ENCODE measurements at places on chromosomes 13 and 19. TPM values are rescaled to one million over a fixed set of nuclear protein-coding genes. Genes with fewer than 3 reads are reported as not detected.

TMEM190 gene
- not detected for total RNA-seq

IGFL4 gene
- not detected for total RNA-seq

CEACAM3 gene
- total RNA-seq: 0.70 TPM

DNA sequence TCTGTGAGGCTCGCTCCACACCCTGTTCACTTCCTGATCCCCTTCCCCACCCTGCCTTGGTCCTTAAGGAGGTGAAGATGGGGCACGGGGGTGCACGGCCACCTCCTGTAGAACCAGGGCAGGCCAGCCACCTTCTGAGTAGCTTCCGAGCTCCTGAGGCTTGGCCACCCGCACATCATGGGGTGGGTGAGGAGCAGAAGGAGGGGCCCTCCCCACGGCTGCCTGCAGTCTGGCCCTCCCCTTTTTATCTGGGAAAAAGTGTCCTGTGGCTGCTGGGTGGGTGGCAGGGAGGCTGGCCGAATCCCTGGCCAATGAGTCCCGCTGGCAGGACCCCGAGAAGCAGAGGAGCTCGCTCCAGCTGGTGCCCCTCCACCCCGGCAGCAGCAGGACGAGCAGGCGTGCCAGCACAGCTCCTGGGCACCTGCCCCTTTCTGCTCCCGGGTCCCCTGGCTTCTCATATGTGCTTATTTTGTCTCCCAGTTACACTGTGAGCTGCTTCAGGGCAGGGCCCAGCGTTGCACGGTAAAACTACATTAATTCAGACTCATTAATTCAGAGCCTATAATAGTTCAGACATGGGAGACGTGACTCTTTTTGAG, 135.0 kb downstream of the KDM4B start:
- peaks cover 16% of the 10 kb centered on the region for H3K36me3 ChIP-seq
- H3K27me3 ChIP-seq: no peaks in the 10 kb centered on the region
- peaks cover 30% of the 10 kb centered on the region for H3K4me1 ChIP-seq
- no peak overlapping the region for H3K4me3 ChIP-seq

DNA sequence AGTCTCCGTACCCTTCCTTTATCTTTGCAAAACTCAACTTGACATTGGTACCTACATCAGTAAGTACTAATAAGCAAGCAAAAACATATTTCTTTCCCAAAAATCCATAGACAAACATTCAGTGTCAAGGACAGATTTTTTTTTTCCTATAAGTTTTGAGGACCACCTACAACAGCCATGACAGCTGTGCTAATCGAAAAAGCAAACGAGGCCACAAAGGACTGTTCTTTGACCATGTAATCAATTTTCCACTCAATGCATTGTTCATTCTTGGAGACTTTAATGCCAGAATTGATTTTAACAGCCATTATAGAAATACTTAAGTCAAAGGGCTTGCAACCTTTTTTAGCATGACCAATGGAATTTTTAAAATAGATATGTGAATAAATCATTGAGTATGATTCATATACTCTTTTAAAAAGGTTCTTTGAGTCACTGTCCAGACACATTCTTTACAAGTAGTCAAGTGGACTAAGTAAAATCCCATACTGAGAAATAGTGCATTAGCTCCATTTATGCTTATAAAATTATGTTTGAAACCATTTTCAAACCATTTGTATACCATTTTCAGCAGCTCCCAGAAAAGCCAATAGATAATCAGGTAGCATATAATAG, 323.9 kb downstream of the MZT1 start:
- no peak overlapping the region for H3K27ac ChIP-seq
- H3K4me3 ChIP-seq: no peak overlapping the region
- no peaks in the 10 kb centered on the region for H3K27me3 ChIP-seq
- DNase-seq: no peak
- no peaks in the 10 kb centered on the region for H3K4me1 ChIP-seq
- H3K36me3 ChIP-seq: no peaks in the 10 kb centered on the region

NLRP12 gene
- total RNA-seq: 1.8 TPM

DNA sequence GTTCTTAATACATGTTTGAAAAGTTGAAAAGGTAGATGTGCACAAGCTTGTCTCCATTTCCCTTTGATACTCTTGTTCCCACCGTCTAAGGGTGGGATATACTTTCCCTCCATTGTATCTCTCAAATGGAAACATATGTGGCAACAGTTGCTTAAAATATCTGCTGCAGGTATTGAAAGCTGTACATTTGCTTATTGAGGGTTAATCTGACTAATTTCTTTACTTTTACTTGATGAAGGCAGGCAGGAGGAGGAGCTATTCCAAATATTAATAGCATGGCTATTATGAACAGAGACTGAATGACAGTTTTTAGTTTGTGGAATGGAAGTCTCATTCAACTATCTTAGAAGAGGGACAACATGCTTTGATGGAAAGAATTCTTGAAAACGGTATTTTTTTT, 103.8 kb downstream of the SLC10A2 start:
- no peak overlapping the region for H3K4me3 ChIP-seq
- H3K27ac ChIP-seq: no peak overlapping the region
- H3K36me3 ChIP-seq: no peaks in the 10 kb centered on the region
- DNase-seq: no peak
- H3K4me1 ChIP-seq: no peaks in the 10 kb centered on the region

ZNF653 gene
- total RNA-seq: 3.0 TPM

DNA sequence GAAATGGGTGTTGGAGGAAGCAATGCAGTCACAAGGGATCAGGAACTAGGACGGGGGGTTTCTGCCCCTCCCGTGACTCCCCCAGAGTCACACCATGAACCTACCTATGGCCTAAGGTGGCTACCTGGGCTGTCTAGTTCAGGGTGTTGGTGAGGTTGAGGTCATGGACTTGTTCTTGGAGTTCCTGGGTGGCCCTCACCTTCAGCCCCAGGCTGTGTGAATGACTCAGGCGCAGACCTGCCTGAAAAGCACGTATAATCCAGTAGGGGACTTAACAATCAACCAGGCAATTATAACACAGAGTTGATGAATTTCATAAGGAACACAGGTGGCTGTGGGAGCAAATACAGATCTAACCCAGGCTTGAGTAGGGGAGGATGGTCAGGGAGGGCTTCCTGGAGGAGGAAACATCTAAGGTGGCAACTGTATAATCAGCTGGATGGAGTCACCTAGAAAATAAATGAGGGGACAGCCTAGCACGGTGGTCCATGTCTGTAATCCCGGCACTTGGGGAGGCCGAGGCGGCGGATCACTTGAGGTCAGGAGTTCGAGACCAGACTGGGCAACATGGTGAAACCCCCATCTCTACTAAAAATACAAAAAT, 25.6 kb upstream of the ADGRE1 start:
- no peaks in the 10 kb centered on the region for H3K27me3 ChIP-seq

DNA sequence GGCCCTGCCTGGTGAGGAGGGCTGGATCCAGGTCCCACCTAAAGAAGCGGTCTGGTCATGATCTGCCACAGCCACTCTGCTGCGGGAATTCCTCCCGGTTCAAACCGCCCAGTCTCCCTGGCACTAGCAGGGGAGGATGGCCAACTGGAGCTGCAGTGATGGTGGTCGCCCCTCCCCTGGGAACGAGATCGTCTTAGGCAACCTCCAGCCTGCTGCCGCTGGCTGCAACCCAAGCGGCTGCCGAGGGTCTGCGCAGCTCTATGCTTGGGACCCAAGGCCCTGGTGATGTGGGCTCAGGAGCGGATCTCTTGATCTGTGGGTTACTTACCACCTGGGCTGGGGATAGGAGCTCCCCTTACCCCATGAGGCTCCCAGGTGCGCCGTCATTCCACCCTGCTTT, 69.1 kb downstream of the TNFSF11 start:
- no peaks in the 10 kb centered on the region for H3K4me1 ChIP-seq
- H3K27me3 ChIP-seq: no peaks in the 10 kb centered on the region
- no peak overlapping the region for H3K4me3 ChIP-seq
- no peak overlapping the region for H3K27ac ChIP-seq
- H3K36me3 ChIP-seq: no peaks in the 10 kb centered on the region

DNA sequence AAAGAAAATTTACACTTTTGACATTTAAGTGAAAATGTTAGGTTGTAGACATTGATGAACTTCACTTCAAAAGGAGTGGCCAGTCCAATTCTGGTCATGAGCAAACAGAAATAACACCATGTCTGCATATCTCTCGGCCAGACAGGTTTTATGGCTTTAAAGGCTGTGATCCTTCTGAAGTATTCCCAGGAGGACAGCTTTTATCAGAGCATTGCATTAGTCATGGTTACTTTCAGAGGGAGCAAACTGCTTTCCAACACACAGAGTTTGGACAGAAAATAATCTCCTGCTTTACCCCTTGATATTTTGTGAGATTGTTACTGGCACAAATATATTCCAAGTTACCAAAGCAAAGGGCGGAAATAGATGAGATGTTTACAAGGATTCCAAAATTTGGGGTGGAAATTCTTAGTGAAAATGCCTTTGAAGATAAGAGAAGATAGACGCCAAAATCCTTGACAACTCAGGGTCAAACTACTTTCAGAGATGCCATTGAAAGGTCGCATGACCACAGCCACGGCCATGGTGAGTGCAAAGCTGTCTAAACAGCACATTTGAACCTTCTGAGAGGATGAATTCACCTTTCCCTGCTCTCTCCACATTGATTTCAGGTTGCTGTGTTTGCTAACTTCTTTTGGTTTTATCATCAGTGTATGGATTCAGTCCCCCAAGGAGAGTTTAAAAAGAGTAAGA, 584.5 kb upstream of the SGCG start:
- no peak for DNase-seq
- H3K27me3 ChIP-seq: no peaks in the 10 kb centered on the region
- H3K4me3 ChIP-seq: no peak overlapping the region

DNA sequence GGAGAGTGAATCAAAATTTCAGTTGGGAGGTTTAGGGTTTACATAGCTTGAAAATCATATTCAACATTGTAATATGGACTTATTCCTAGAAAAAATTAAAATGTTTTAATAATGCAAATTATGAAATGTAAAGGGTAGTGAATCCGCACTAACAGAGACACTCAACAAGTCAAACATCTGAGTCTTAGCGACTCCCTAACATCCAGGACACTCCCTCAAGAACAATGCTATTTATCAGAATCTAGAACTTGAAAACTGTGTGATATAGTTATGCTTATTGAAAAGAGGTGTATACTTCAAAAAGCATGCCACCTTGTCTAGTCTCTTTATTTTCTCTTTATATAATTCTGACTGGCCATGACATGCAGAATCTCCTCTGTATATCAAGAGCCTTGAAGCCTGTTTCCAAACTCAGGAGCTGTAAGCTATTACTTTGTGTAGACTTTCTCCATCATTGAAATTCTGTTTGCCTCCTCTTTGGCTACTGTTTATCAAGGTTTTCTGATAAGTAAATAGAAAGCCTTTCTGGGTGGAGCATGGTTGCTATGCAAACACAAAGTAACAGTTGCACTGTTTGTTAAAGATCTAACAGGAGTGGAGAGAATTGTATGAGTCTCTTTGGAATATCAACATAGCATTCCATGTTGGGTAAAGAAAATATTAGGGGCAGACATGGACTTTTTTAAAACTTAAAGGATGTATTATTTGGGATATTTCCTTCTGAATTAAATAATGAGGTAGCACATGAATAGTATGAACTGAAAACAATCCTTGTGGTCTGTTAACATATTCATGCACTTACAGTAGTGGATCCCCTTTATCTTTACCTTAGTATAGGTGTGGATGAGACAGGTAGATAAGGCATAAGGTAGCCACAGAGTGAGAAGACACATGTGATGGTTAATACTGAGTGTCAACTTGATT, 56.4 kb upstream of the MBNL2 start:
- no peak overlapping the region for H3K4me3 ChIP-seq
- H3K27me3 ChIP-seq: no peaks in the 10 kb centered on the region
- no peak for DNase-seq

DNA sequence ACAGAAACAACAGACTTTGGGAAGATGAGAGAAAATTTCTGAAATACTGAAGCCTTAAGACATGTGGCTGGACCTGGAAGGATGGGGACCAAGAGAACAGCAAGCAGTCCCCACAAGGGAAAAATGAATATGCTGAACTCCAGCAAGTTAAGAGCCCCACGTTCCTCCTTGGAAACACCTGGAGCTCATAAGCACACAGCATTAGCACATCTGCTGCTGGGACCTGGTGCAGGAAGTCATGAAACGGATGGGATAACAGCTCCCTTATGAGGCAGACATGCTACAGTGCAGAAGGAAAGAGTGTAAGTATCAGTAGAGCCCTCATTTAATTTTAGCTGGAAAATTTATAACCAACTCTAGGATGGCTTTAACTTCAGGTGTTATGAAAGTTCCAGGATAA, 67.3 kb downstream of the SLC15A1 start:
- H3K36me3 ChIP-seq: no peaks in the 10 kb centered on the region
- H3K4me3 ChIP-seq: no peak overlapping the region
- H3K27ac ChIP-seq: no peak overlapping the region
- no peak for DNase-seq
- no peaks in the 10 kb centered on the region for H3K27me3 ChIP-seq

KIR3DL1 gene
- 0.08 TPM for total RNA-seq

GRCh38 chr19:16371540-16371986, 46.9 kb downstream of the KLF2 start:
- no peaks in the 10 kb centered on the region for H3K27me3 ChIP-seq
- H3K4me1 ChIP-seq: peaks cover 24% of the 10 kb centered on the region
- no peak overlapping the region for H3K27ac ChIP-seq
- H3K36me3 ChIP-seq: peaks cover 12% of the 10 kb centered on the region
- DNase-seq: no peak
- no peak overlapping the region for H3K4me3 ChIP-seq

- no peak within 1 kb of the TSS for H3K27ac ChIP-seq
- H3K36me3 ChIP-seq: no peaks in the 10 kb centered on the region
- DNase-seq: no peak
- H3K4me1 ChIP-seq: peaks cover 8% of the 10 kb centered on the region
- peaks cover 11% of the 10 kb centered on the region for H3K27me3 ChIP-seq
- H3K4me3 ChIP-seq: no peak within 1 kb of the TSS
Measured at GRCh38 chr19:53881482-53882390, at the start of gene PRKCG. Gene PRKCG (plus strand): TSS chr19:53882197. CDS start chr19:53882495, 298 bp downstream.

ZNF823 gene
- total RNA-seq: 3.1 TPM

- H3K36me3 ChIP-seq: no peaks in the 10 kb centered on the region
- H3K27ac ChIP-seq: no peak overlapping the region
- no peak for DNase-seq
- no peaks in the 10 kb centered on the region for H3K4me1 ChIP-seq
Measured at GRCh38 chr13:22311734-22312404, 641.0 kb downstream of the FGF9 start.

ZIC2 gene
- not detected for total RNA-seq

- H3K36me3 ChIP-seq: no peaks in the 10 kb centered on the region
- H3K27me3 ChIP-seq: no peaks in the 10 kb centered on the region
- no peak overlapping the region for H3K4me3 ChIP-seq
- peaks cover 14% of the 10 kb centered on the region for H3K4me1 ChIP-seq
Measured at GRCh38 chr19:45766296-45766868, 2.7 kb downstream of the SIX5 start.

NANOS3 gene
- not detected for total RNA-seq

DNA sequence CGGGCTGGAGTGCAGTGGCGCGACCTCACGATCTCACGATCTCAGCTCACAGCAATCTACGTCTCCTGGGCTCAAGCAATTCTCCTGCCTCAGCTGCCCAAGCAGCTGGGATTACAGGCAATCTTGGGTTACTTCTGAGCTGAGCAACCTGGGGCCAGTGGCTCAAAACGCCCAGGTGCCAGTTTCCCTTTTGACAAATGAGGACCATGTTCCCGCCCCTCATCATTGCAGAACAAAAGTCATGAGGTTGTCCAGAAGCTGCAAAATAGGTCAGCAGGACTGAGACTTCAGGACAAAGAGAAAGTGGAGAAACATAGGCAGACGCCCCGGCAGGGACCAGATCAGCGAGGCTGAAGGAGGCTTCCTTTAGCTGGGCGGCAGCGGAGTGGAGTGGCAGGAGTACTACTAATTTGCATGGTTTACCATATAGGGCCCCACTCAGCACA, 3.3 kb upstream of the ADGRE5 start:
- no peaks in the 10 kb centered on the region for H3K27me3 ChIP-seq
- no peak overlapping the region for H3K27ac ChIP-seq
- no peak overlapping the region for H3K4me3 ChIP-seq
- peaks cover 2% of the 10 kb centered on the region for H3K4me1 ChIP-seq
- DNase-seq: no peak
- no peaks in the 10 kb centered on the region for H3K36me3 ChIP-seq

Measured in liver (tissue), 10 donors.